ENCODE measurements at places on chromosomes 6 and 20.
A peak's percentile ranks its signal among the peaks of the same experiment; 100 is the strongest.

DNA sequence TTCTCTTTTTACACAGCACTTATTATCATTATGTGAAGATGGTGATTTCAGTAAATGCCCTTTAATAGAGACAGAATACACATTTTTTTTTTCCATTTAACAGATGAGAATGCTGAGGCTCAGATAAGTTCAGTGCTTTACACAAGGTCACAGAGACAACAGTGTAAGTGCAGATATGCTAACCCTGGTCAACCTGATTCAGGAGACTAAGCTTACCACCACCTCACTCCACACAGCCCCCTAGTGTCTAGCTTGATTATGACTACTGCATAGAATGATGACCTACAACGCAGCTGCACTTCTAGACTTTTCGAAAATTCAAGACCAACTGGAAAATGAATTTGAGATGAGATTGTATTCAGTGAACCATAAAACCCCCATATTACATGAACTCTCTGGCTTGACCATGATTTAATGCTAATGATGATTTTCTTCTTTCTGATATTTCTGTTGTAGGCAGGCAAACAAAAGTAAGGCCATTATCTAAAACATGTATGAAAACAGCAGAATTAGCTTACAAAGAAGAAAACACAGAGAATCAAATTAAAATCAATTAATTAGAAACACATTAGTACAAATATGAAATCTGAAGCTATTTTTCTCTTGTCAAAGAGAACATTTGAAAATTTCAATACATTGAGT, 212.1 kb upstream of the PHACTR1 start:
- DNase-seq: peak; percentile 47

- DNase-seq: no peak
Observed at GRCh38 chr6:55433446-55434130, 106.3 kb downstream of the GFRAL start.

- DNase-seq: peak; percentile 89
Observed at GRCh38 chr20:5080384-5080877, 39.3 kb downstream of the PCNA start.

- no peak for DNase-seq
Observed at GRCh38 chr20:45588800-45589199, 9.7 kb upstream of the WFDC8 start.

GRCh38 chr6:136148051-136148450, 102.1 kb downstream of the MTFR2 start:
- no peak for DNase-seq

DNA sequence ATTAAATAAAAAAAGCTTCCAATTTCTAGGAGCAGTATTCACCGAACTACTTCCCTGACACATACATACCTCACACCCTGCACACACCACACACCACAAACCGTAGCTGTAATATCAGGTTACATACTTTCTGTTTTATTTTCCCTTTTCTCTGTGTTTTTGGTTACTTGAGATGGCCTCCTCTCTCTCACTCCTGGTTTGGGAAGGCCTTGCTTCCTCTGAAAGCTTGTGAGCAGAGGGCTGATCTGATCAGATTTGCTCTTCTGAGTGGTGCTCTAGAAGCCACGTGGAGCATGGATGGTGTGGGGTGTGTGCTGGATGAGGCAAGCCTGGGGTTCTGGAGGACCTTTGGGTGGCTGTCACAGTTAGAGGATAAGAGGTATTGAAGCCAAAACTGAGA, 20.9 kb downstream of the UTRN start:
- no peak for DNase-seq

DNA sequence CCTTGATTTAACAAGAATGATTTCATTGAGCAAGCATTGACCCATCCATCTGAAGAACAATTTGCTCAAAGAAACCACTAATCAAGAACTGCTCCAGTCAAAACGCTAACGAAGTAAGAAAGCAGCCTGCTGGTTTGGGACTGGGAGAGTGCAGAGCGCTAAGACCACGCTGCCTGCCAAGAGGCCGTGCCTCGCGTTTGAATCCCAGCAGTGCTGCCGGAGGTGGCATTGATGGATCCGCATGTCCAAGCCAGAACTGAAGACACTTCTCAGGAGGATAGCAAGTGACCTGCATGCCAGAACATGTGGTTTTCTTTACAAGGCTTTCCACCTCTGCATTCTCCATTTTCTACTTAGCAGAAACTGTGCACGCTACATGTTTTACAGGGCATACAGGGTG, 105.2 kb upstream of the FOXC1 start:
- no peak for DNase-seq

DNA sequence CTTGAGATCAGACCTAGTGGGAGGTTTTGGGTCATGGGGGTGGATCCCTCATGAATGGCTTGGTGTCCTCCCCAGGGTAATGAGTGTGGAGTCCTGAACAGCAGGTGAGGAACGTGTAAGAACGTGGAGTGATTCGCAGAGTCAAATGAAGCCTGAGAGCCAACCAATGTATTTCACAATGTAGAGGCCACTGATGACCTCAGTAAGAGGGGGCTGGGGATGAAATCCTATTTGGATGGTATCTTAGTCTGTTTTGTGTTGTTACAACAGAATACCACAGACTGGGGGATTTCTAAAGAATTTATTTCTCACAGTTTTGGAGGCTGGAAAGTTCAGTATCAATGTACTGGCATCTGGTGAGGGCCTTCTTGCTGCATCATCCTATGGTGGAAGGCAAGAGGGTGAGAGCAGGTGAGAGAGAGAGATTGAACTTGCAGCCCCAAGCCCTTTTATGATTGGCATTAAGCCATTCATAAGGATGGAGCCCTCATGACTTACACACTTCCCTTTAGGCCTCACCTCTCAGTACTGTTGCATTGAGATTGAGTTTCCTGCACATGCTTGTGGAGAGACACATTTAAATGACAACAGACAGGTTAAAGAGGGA, 47.3 kb upstream of the HIVEP1 start:
- DNase-seq: no peak

DNA sequence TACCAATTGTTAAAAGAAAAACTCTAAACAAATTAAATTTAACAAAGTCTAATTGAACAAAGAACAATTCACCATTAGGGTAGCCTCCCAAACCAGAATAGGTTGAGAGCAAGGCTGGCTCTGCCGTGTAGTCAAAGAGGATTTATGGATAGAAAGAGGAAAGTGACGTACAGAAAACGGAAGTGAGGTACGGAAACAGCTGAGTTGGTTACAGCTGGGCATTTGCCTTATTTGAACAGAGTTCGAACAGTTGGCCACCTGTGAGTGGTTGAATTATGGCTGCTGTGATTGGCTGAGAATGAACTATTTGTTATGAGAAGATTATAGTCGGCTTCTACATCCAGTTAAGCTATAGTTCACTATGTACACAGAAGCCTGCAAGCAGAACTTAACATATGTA, 18.5 kb upstream of the ISM1 start:
- no peak for DNase-seq

DNA sequence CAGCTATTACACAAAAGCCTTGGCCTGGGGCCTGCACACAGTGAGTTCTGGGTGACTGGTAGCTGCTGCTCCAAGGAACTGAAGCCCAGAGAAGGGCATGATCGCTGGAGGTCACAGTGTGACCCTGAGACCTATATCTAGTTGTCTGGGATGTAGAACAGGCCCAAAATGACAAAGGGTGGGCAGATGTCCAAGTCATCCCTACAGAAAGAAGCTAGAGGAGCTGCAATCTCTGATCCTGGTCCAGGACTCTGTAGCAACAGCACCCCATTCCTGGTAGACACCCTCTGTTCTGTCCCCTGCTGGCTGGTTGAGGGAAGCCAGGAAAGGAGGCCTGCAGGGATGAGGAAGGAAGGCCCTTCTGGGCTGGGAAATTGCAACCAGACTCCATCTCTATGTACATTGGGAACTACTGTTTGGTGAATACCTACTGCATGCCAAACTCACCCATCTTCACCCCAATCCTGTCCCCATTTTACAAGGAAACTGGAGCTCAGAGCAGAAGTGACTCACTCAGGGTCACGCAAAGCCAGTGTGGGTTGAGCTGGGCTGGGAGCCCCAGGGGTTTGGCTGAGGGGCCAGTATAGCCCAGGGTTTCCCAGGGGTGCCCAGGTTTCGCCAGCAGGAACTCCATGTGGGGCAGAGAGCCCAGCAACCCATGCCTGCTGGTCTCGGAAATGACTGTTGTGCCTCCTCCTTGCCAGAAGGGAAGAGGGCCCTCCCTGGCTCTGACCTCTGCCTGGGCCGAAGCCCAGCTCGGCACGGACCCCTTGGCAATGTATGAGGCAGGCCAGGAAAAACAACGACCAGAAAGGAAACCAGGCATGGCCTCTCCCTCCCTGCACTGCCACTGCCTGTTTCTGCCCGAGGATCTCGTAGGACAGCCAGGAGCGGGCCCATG, 44.9 kb upstream of the TLDC2 start:
- no peak for DNase-seq

GRCh38 chr6:49826743-49827406, 39.5 kb downstream of the CRISP1 start:
- no peak for DNase-seq

- no peak for DNase-seq
Observed at GRCh38 chr20:383889-384288, 3.3 kb downstream of the TRIB3 start.

- no peak for DNase-seq
Observed at GRCh38 chr20:45223136-45223535, 2.0 kb downstream of the SEMG2 start.

GRCh38 chr6:131199568-131200272, 64.5 kb downstream of the AKAP7 start:
- DNase-seq: peak; percentile 56

GRCh38 chr6:136609873-136610706, 59.9 kb upstream of the MAP7 start:
- no peak for DNase-seq

DNA sequence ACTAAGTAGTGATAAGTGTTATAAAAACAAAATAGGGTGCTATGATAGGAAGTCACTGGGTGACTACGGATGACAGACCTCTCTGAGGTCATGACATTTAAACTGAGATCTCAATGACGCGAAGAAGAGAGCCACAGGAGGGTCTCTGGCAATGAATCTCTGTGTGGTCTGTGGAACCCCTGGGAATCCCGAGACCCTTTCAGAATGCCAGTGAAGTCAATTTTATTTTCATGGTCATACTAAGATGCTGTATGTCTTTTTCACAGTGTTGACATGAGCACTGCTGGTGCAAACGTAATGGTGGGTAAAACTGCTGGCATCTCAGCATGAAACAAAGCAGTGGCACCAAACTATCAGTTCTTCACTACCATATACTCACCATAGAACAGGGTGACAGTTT, 155.0 kb downstream of the GJA10 start:
- DNase-seq: no peak

DNA sequence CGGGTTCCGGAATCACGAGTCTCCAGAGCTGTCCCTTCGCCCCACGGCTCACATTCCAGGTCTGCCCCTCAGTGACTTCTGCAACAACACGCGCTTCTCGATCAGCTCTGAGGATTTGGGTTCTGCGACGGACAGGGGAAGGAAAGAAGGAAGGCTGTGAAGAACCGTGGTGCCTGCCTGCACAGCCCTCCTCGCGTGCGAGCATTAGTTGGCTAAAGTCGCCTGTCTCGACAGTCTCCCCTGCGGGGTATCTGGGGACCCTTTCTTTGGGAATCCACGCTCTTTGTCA, 23.1 kb downstream of the VPS52 start:
- DNase-seq: peak; percentile 67

DNA sequence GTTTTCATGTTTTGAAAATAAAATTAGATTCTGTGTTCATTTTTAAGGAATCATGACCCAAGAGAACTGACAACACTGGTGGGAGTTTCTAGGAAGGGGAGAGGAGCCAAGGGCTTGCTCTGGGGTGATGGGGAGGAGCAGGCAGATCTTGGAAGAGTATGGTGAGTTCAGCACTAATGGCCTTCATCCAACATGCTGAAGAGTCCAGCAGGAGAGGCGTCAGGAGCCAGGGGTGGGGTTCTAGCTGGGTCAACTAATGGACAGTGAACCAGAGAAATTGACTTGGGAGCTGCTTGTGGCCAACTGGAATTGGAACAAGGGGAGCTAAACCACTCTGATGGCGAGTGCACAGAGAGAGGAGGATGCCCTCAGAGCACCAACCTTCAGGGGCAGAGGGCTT, 107.1 kb downstream of the MRPL14 start:
- no peak for DNase-seq

GRCh38 chr20:40896814-40897700, 131.6 kb upstream of the TOP1 start:
- DNase-seq: no peak

DNA sequence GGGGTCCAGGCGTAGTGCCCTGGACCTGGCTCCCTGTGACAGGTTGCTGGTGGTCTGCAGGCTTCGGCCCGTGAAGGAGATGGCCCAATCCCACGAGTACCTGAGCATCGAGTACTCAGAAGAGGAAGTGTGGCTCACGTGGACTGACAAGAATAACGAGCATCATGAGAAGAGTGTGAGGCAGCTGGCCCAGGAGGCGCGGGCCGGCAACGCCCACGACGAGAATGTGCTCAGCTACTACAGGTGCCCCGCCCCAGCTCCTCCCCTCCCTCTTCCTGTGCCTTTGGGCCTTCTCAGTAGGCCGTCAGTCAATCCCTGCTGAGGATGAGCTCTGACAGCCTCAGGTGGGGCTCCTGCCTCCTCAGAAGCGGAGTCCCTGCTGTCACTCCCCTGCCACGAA, 42.6 kb downstream of the UQCC2 start:
- no peak for DNase-seq

DNA sequence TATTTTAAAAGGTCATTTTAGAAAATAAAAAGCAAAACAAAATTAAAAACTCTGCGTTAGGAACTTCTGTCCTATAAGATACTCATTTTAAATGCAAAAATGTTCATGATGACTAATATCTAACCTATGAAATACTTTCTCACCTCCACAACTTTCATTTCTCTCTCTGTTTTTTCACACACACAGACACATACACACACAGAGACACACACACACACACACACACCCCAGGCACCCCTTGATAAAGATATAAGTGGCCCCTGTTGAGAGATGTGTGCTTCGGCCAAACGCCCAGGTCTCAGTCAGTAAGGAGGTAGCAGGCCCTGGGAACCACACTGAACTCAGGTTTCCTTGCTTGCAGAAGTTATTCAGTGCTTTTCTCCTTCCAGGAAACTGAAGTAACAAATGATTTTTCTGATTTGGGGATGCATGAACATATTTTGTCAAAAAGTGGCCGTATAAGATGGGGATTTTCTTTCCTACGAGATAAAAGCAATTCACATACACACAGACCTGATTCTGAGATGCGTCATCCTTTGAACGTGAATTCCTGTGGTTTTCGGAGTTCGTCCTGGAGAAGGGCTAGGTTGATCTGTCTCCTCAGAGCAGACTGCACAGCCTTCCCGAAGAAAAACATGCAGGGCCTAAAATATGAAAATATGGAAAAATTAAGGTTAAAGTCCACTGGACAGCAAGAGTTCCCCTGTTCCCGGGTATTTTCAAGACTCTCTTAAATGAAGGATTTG, 306.8 kb upstream of the FOXQ1 start:
- no peak for DNase-seq

DNA sequence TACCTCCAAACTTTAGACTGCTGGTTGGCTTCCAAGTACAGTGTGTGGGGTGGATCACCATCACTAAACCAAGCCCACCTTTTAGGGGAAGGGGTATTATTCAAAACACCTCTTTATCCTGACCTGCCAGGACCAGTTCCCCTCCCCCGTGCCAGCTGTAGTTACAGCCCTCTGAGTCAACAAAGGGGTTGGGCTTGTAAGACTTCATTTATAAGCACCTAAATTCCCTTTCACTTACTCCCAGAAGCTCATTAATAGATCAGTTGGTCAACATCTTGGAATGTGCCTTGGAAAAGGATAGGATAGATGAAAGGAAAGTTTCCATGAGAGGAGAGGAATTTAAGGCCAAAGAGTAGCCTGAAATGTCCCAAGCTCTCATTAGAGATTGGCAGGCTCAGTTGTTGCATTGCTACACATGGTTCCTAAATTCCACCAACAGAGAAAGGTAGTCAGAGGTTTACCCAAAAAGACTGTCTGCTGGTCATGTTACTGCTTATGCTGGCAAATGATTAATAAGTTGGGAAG, 59.2 kb downstream of the TNFAIP3 start:
- no peak for DNase-seq

All from RPMI8226 (cell line).